ENCODE measurements at places on chromosomes 5 and 9.
A peak's percentile ranks its signal among the peaks of the same experiment; 100 is the strongest.

GRCh38 chr5:13328316-13328715, 616.2 kb downstream of the DNAH5 start:
- no peak for DNase-seq

- DNase-seq, result no peak
Observed at GRCh38 chr5:176446884-176447590, 1.1 kb upstream of the FAF2 start.

GRCh38 chr5:178150977-178151734, 2.5 kb downstream of the NHP2 start:
- no peak for DNase-seq

GRCh38 chr5:89534331-89534730, 651.3 kb upstream of the MEF2C start:
- no peak for DNase-seq

GRCh38 chr5:144422018-144422727, 251.5 kb downstream of the KCTD16 start:
- no peak for DNase-seq

GRCh38 chr5:81525690-81526089, 131.8 kb upstream of the ACOT12 start:
- DNase-seq, result no peak

- no peak for DNase-seq
Observed at GRCh38 chr9:70835323-70835722, 286.1 kb downstream of the TRPM3 start.

DNA sequence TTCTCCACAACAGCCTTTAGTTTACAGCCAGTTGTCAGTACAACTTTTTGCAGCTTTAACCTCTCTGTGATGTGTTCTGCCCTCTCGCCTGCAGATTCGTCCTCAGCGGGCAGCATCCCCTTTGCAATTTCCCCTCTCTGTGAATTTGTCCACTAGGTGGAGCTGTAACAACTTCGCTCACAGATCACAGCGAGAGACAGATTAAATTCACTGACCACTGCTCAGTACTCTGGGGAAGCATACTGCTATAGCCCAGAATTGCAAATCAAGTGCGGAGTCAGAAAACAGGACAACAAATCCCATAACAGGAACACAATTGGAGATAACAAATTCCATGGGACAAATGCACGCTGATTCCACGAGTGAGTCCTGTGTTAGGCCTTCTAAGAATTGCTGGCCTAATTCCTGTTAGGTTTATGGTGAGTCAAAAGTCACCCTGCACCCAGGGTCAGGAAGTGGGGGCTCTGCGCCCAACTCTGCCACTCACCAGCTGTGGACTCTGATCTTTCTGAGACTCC, 2124.9 kb downstream of the MAT2B start:
- peak; percentile 44 for DNase-seq

DNA sequence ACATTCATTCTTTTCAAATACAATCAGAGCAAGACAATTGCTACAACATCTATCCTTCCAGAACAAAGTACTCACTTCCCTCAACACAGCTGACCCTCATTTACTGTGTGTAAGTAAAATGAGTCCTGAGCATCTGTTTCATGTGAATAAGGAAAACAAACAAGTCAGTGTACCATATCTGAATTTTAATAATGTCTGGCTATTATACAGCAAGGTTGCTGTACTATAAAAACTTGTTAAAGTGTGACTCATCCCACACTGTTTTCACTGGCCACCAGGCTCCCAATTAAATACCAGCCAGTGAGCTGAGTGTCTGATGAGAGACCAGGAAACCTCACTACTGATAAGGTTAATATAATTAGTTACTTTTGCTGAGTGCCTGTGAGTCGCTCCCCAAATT, 339.8 kb downstream of the AGTPBP1 start:
- DNase-seq, result peak; percentile 75

DNA sequence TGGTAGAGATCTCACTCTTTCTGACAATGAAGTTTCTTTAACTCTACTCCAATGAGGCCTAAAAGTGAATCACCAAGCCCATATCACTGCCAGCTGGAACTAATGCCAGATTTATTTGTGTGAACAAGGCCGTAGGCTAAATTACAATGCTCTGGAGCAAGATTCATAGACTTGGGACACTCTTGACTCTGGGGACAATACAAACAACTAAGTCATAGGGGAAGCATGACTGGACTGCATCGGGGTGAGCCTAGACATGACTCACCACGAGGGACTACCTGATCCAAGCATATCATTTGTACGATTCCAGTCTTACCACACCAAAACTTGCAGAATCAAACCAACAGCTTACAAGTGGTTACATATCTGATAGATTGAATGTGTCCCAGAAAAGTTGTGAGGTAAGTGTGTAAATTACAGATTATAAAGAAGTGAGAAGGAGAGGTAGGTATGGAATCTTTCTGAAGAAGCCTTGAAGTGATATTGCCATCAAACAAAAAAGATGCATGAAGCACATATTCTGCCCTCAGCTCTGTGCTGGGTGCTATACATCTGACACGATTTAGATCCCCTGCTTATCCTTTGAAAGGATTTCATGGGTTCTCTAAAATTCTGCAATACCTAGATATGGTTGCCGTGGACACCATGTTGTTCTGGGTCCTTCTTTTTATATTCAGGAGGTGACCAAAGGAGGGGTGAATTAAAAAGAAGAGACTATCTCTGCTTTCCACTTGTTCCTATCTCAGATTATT, 199.3 kb upstream of the PDE4D start:
- no peak for DNase-seq

DNA sequence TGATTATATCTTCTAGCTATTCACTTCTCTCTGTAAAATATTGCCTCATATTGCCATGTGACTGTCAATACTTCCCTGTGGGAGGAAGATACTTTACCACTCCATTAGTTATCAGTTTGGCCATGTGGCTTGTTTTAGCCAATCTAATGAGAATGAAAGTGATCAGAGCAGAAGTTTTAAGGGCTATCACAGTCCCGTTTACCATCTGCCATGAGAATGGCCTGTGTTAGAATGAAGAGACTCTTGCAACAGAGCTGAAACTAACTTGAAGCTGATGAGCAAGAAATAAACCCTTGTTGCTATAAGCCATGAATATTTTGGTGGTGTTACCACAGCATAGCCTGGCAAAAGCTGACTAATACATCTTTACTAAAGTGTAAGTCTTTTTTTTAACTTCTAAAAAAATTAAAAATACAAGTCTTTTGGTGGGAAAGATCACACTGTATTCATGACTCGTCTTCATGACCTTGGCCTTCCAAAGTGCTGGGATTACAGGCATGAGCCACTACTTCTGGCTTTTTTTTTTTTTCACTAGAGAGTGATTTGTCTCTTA, 68.0 kb upstream of the CTNNA1 start:
- no peak for DNase-seq

GRCh38 chr5:108003178-108003577, 332.4 kb upstream of the EFNA5 start:
- peak; percentile 50 for DNase-seq

DNA sequence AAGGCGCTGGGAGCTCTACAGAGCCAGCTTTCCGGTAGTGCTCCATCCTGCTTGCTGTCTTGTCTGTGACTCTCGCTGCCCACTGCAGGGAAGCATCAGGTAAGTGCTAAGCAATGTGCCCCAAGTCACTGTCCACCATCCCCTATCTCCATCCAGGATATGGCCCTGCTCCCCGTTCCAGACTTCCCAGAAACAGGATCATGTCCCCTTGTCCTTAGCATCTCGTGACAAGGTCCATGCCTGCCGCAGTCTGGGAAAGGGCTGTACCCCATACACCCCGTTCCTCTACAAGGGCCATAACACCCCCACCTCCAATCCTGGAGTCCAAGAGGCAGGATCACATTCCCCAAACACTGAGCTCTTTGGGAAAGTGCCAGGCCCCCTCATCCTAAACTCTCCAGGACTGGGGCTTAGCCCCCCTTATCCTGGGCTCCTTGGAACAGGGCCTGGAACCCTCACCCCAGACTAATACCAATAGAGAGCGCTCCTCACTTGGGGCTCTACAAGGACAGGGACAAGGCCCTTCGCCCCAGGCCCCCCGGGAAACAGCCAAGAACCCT, 566 bp downstream of the RPP25L start:
- DNase-seq, result no peak

- DNase-seq, result no peak
Observed at GRCh38 chr5:134543820-134544614, 18.5 kb downstream of the JADE2 start.

DNA sequence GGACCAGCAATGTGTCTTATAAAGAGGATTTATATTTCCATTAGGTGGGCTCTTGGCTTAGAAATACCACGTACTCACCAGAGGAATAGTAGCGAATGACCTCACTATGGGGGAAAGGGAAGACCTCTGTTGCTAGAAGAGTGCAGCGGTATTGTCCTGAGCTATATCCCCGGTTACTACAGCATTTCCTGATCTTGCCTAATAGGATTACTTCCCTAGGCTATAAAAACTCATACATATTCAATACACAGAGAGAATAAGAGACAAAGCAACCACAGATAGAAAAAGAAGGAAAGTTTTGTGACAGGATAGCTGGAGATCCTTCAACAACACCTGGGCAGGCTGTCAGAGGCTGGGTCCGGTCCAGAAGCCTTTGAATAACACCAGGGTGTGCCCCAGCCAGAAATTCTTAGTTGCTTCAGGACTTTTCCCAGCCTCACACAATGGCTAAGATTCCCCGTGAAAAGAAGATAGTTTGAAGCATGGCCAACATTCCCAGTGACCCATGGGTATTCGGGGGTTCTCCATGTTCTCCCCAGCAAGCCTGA, 85.4 kb downstream of the TRIM36 start:
- no peak for DNase-seq

DNA sequence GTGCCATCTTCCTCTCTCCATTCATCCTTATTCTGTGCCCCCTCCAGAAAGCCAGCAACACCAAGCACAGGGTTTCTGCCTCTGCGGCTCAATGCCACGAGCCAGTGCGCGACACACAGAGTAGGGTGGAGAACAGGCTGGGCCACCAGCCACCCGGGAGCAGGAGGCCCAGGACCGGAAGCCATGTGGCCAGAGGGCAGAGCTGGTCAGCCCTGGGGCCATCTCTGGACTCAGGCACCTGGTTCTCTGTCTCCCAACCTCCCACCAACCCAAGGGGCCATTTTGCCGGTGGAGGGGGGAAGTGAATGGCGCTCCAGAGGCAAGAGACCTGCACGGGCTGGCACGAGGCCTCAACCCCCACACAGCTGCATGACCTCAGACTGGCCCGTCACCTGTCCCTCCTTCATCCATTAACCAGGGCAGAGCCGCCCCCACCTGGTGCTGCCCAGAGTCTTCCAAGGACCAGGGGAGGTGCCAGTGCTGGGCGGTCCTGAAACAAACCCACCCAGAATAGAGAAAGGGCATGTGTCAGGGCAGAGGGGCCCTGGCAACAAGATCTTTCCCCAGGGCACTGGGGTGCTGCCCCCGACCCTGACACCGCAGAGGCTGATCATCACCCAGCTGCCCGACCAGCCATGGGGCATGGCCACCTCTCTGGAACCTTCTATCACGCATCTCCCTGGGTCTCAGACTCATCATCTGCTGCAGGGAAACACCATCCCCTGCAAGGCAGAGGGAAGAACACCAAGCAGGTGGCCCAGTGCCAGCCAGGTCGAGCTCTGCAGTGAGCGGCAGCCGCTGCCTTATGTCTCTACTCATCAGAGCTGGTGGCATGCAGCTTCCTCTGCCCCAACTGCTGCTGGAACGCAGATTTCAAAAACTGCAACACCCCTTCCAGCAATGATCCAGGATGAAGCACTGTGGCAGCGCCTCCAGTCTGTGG, 11.9 kb downstream of the VAV2 start:
- no peak for DNase-seq

DNA sequence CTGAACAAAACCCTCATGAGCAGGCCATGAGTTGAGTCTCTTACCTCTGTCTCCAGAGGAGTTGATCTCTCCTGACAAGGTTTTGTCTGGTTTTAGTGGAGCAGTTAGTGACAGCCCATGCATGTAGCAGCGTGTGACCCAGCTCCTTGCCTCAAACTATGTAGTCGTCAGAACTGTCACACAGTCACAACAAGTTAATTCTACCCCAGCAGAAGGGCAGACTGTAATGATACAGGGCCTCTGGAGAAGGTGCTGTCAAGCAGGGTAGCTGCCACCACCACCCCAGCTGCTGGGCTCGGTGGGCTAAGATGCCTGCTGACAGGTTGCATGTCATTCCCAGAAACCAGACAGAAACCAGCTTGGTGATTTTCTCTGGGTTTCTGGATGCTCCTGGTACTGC, 194.5 kb downstream of the PSAT1 start:
- DNase-seq, result no peak

- DNase-seq, result no peak
Observed at GRCh38 chr5:120706877-120707276, 242.8 kb downstream of the PRR16 start.

GRCh38 chr5:18772475-18772874, 1138.2 kb downstream of the TAF11L14 start:
- peak; percentile 73 for DNase-seq

GRCh38 chr5:67693956-67694809, 497.6 kb upstream of the CD180 start:
- DNase-seq, result no peak
